ENCODE measurements at places on chromosomes 7 and 10. TPM values are rescaled to one million over a fixed set of nuclear protein-coding genes. Genes with fewer than 3 reads are reported as not detected.

The STRIP2 gene
- 8.7 TPM for total RNA-seq

The LIPJ gene
- total RNA-seq, result not detected

The TMEM196 gene
- not detected for total RNA-seq

The GIMAP8 gene
- total RNA-seq, result under 0.01 TPM

The A1CF gene
- not detected for total RNA-seq

The TSPAN12 gene
- 0.44 TPM for total RNA-seq
